ENCODE measurements at places on chromosomes 1 and 21.

DNA sequence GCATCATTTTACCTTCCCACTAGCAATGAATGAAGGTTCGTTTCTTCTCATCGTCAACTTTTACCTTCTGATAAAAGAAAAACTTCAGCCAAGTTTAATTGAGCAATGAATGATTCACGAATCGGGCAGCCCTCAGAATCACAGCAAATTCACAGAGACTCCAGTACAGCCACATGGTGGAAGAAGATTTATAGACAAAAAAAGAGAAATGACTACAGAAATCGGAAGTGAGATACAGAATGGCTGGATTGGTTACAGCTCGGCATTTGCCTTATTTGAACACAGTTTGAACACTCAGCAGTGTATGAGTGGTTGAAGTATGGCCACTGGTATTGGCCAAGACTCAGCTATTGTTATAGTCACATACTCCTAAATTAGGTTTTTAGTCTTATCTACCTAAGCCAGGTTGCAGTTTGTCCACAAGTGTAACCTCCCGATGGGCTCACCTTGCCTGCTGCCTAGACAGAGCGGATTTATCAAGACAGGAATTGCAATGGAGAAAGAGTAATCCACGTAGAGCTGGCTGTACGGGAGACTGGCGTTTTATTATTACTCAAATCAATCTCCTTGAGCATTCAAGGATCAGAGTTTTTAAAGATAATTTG lies 15.3 kb downstream of the AK4 start:
- DNase-seq: no peak

DNA sequence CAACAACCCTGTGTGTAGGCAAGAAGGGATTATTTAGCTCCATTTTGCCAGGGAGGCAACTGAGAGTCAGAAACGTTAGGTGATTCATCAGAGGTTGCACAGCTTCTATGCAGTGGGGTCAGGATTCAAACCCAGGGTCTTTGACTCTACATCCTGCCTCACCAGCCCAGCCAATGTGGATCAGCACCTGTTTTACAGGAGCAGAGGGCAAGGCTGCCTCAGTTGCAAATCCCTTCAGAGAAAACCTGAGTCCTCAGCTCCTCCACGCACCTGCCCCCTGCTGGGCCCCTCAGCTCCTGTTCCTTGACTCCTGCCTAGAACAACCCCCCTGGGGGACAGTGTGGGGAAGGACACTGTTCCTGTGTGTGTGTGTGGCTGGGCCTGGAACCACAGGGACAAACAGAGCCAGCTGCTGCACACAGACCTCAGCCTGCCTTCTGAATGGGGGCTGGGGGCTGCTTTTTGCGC lies 61.6 kb downstream of the LRRN2 start:
- DNase-seq: no peak

GRCh38 chr1:83967336-83967735 lies 31.6 kb downstream of the TTLL7 start:
- no peak for DNase-seq

GRCh38 chr1:97905141-97905940 lies 15.5 kb downstream of the DPYD start:
- DNase-seq: no peak

DNA sequence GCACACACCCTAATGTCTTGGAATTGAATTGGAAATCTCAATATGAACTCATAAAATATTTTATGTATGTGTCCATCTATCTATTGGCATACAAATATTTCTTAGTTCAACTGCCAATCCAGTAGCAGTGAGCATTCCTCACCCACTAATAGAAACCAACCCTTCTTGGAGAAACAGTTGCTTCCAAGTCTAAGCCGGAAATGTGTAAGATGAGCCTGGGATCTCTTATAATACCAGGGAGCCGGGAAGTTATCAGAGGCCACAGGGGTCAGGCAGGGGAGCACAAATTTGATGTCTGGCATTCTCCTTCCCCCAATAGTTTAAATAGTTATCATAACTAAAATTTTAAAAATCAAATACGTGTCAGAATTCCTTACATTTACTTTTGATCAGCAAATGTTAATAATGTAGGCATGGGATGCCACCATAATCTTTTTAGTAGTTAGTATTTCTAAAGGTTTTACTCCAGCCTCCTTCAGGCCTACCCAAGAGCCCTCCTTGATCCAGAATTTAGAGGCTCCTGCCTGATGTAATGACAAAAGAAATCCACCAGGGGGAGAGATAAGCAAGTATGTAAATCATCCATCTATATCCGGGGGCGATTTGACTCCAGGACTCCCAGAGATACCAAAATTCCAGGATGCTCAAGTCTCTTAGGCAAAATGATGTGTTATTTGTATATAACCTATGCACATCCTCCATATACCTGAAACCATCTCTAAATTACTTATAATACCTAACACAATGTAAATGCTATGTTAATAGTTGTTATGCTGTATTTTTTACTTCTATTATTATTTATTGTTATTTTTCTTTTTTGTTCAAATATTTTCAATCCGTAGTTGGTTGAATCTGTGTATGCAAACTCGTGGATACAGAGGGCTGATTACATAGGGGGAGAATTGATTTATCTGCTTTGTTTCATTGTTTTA lies 218.7 kb upstream of the COA6 start:
- DNase-seq: no peak

- no peak for DNase-seq
Measured at GRCh38 chr1:234529950-234530237, 50.9 kb upstream of the TARBP1 start.

- no peak for DNase-seq
Measured at GRCh38 chr1:36269408-36269838, 36.7 kb upstream of the SH3D21 start.

GRCh38 chr1:222018041-222018440 lies 276.2 kb upstream of the DUSP10 start:
- DNase-seq: no peak

DNA sequence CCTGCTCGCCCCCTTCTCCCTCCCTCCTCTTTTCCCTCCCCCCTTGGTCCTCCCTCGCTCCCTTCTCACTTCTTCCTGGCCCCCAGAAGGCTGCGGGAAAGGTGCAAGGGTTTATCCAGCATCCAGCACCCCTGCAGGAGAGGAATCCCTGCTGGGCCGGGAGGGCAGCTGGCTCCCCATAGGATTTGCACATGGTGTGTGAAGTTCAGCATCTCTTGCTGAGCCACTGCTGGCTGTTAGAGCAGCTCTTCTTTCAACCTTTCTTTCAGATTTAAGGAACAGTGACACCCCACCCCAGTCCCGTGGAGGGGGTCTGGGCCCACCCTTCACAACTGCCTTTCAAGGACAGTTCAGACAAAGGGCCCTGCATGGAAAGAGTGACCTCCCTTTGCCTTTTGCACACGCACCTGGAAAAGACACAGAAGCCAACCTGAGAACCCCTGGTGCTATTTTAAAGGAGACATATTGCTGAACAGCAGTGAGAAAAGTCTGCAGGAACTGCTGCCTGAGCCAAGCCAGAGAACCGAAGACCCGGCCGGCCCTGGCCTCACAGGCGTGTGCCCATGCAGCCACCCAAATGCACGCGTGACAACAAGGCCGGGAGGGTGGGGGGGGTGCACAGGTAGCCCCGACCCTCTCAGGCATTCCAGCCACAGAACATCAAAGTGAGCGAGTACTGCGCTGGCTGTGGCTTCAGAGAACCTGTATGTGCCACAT lies 66.6 kb downstream of the SLC37A1 start:
- DNase-seq: no peak

DNA sequence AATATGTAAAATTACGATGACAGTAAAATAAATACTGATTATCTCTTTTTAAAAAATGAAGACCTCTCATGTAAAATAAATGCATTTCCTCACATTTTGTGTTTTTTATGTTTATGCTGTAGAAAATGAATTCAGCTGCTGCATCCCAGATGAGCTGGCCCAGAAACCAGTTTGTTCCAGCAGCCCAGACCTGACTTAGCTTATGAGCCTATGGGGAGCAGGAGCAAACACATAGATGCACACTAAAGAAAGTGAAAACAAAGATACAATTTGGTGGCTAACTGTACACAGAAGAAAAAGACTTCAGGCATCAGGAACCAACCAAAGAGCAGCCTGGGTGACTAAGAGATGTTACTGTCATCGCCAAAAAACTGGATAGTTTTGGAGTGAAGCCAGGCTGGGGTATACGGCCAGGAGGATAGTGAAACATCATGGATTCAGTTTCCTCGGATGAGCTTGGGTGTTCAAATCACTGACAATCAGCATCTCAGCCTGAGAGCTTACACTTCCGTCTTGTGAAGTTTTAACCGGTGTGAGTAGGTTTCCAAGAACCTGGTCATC lies 113.9 kb upstream of the BACE2 start:
- DNase-seq: no peak

DNA sequence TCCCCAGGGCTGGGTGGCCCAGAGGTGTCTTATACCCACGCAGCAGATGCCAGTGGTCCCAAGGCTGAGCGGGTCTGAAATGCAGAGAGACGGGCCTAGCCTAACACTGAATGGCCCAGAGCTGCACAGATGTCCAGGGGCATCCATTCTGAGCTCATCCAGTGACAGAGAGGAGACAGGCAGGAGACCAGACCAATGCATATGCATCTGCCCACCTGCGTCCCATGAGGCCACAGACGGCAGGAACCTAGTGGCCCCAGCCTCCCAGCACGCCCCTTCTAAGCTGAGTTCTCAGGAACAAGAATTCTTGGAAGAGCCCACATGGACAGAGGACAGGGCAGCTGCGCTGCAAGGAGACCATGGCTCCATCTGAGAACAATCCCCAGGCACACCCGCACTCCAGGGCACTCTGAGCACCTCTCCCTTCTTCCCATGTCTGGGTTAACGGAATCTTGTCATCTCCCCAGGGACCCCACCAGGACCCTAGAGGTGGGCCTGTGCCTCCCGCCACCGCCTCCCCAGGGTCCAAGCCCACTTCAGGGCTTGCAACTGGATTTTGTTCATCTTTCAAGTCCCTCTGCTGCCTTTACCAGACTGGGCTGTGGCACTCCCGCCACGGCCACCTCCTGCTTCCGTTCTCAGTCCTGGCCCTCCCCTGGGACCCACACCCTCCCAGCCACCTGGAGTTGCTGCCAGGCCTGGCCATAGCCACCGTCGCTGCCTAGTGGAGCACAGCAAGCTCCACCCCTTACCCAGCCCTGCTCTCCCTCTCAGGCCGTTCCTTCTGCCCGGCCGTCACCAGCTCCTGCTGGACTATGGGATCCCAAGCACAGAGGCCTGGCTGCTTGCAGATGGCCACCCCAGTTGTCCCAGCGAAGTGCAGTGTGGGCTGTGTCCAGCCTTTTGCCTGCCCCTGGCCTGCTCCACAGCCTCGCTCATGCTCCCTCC lies 3.3 kb downstream of the WNT3A start:
- DNase-seq: no peak

DNA sequence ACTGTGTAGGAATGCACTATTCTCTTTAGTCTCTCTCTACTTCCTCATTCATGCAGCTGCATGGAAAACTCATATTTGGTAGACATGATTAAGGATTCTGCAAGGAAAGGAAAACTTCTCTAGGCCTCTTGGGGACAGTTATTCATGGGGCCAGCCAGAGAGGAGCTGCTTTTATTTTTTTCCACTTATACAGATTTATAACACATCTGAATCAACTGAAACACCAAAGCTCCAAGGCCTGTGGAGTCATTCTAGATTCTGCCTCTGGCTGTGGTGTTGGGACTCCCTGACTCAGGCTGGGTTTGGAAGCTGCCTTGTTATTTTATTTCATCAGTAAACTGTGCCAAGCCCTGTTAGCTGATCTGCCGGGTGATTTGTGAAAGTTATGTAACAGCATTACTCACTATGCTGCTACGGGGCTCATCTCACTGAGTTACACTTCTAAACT lies 83.9 kb upstream of the EDEM3 start:
- no peak for DNase-seq

GRCh38 chr1:67150931-67151330 lies 15.3 kb upstream of the IL23R start:
- no peak for DNase-seq

DNA sequence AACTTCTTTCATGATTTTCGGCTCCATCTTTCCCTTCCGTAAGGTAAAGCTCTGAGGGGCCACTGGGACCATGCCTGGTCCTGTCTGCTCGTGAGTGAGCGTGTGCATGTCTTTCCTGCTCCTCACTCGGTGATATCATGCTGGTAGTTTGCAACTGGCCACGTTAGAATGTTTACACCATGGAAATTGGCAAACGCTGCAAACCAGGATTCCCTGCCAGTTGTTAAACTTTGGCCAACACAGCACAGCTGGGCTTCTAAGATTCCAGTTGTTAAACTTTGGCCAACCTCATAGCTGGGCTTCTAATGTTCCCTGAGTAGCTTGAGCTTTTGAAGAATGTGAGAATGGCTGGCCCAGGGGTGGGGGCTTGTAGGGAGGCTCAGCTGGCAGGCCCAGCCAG lies 68.0 kb upstream of the ACTL8 start:
- DNase-seq: no peak

GRCh38 chr1:244794071-244794470 lies 41.4 kb upstream of the COX20 start:
- no peak for DNase-seq
